Activated naive CD4-positive, alpha-beta T cell treated with anti-CD3 and anti-CD28 coated beads for 36 hours (primary cell): ENCODE measurements at places on chromosomes 1 and 21.
A peak's percentile ranks its signal among the peaks of the same experiment; 100 is the strongest.

DNA sequence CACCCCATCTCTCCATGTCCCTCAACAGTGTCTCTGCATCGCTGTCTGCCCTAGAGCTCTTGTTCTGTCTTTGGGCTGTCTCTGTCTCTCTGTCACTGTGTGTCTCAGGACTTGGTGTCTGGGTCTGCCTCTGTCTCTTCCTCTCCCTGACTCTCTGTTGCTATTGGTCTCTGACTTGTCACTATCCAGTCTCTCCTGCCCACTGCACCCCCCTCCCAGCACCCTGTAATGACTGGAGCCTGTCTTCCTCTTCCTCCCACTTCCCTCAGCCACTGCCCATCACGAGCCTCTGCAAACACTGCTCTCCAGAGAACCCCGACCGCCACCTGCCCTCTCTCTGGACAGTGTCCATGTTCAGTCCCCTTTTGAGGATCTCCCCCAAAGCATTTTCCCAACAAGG lies 12.1 kb downstream of the PEAR1 start:
- DNase-seq, result no peak

GRCh38 chr1:220157738-220158137 lies 63.8 kb downstream of the IARS2 start:
- no peak for DNase-seq

DNA sequence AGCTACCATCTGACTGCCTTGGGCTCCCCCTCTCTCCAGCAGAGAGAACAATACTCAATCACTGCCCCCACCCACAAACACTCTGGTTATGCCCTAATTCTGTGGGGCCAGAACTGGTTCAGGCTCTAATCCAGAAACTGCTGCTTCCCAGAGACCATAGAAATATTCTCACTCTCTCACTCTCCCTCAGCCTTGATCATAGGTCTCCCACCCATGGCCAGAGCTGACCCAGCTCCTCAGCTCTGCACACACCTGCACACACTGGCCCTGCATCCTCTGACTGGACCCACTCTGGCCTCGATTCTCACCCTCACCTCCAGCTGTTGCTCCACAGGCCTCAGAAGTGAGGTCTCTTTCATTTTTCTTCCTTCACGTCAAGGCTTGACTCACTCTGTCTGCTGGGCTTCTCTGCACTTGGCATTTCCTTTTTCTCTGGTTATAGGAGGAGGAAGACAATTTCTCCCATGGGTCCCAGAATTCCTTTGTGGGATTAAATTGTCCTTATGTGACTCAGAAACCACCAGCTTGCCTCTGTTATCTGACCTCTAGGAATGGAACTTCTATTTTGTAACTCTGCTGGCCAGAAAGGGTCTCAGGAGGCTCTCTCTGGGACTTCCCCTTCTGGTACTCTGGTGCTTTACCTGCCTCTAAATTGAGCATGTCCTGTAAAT lies 15.6 kb upstream of the ZMYM6 start:
- no peak for DNase-seq

GRCh38 chr1:39829791-39830533 lies 41.3 kb upstream of the BMP8B start:
- DNase-seq, result no peak

- peak; percentile 8 for DNase-seq
Observed at GRCh38 chr1:85577419-85578320, 2.9 kb upstream of the CCN1 start.

DNA sequence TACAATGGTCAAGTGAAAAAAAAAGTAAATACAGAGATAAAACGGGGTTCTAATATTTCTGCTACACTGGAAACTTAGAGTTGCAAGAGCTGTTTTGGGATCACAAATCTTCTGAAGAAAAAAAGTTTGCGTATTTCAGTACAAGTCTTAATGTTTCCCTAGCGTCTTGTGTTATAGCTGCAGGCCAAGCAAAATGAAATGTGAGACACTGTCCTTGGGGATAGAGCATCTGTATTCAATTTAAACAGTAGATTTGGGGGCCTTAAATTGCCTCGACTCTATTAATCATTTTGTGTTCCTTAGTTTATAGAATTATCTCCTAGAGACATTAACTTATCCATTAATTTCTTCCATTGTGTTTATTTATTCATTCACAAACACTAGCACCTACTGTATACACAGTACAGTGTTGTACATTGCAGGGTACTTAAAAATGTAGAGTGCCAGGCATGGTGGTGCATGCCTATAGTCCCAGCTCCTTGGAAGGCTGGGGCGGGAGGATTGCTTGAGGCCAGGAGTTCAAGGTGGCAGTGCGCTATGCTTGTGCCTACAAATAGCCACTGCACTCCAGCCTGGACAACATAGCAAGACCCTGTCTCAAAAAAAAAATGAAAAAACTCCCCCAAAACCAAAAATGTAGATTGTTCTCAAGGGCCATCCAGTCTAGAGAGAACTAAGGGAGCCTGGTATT lies 7.9 kb downstream of the DISC1 start:
- no peak for DNase-seq

DNA sequence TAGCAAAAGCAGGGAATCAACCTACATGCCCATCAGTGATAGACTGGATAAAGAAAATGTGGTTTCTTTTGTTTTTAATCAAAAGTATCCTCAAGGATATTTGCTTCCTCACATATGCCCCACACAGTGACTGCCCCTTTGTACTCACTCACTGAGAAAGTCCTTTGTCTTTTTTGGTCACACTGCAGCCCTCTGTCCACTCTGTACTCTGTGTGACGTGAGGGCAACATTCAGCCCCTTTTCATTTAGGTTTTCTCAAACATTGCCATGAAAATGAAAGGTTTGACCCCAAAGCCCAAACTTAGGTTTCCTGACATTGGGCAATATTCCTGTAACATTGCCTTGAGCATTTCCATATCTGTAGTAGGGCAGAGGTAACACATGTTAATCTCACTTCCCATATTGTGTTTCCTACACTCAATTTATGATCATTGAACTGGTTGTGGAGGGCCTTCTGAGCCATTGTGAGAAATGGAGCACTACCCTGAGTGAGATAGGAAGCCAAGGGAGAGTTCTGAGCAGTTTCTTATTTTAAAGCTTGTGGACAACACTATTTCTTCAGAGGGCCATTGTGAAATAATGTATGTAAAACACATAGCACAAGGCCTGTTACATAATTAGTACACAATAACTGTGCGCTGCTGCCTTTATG lies 501.9 kb upstream of the C1orf87 start:
- DNase-seq, result no peak

GRCh38 chr1:14733048-14733778 lies 134.7 kb downstream of the KAZN start:
- DNase-seq, result no peak

DNA sequence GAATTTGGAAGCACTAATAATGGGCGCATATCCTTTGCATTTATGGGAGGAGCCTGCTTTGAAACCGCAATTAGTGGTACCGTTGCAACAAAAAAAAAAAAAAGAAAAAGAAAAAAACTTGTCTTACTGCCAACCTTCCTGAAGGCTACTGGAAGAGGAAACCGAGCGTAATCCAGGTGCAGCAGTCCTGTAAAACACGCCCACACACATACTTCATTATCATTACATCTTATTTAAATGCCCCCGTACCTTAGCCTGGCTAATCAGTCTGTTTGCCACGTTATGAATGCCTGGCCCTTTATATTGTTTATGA lies 686 bp upstream of the ZNF281 start:
- peak; percentile 8 for DNase-seq

DNA sequence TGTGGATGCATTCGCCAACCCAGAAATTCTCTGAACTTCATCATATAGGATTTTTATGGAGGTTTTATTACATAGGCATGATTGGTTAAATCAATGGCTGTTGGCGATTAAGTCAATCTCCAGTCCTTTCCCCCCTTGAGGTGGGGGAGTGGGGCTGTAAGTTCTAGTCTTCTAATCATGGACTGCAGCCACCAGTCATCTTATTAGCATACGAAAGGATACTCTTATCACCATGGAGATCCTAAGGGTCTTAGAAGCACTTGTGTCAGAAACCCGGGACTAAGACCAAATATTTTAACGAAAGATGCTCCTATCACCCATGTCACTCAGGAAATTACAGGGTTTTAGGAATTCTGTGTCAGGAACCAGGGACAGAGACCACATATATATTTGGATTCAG lies 36.3 kb downstream of the SDCCAG8 start:
- DNase-seq, result no peak

GRCh38 chr1:156908955-156909354 lies 11.5 kb upstream of the LRRC71 start:
- no peak for DNase-seq

DNA sequence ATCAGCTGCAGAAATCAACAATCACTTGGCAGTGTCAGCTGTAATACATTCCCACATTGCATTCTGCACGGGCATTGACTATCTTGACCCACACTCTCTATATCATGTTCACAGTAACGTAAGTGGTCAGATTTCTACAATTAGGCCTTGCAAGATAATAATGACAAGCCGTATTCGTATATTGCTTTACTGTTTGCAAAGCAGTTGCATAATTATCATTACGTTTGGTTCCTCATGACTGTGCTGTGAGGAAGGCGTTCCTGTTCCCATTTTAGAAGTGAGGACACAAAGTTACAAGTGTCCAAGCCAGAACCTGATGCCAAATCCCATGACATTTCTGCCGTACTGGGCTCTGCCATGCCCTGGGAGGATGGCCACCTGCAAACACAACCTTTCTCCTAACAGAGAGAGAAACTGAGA lies 53.5 kb upstream of the TARBP1 start:
- no peak for DNase-seq

GRCh38 chr1:192805832-192806323 lies 3.0 kb upstream of the RGS2 start:
- peak; percentile 11 for DNase-seq

DNA sequence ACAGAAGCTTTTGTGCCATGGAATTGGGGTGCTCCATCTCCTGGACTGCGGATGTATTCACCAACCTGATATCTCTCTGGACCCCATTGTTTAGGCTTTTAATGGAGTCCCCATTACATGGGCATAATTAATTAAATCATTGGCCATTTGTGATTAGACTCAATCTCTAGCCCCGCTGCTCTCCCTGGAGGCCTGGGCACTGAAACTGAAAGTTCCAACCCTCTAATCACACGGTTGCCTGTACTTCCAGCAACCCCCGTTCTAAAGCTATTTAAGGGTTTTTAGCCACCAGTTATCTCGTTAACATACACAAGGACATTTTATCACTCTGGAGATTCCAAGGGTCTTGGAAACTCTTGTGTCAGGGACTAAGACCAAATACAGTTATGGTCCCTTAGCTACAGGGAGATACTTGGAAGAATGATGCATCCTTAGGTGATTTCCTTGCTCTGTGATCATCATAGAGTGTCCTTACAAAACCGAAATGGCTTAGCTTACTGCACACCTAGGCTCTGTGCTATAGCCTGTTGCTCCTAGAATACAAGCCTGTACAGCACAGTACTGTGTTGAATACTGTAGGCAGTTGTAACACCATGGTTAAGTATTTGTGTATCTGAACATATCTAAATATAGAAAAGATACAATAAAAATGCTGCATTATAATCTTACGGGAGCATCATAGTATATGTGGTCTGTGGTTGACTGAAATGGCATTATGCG lies 71.8 kb downstream of the VPS13D start:
- DNase-seq, result no peak

DNA sequence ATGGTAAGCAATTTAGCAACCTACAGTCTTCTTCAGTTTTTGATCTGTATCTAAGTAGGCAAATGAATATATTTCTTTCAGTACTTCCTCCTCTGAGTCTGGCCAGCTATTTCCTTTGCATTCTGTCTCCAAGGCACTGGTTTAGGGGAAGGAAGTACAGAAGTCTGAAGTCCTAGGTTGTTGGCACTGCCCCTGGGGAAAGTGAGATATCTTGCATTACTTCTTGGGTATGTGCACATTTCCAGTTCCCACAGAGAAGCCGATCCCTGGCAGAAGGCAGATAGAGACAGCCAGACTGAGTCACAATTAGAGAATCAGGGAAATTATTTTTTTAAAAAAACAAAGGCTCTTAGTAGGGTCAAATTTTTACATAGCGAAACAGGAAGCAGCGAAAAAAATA lies 98.8 kb downstream of the RASAL2 start:
- DNase-seq, result no peak

DNA sequence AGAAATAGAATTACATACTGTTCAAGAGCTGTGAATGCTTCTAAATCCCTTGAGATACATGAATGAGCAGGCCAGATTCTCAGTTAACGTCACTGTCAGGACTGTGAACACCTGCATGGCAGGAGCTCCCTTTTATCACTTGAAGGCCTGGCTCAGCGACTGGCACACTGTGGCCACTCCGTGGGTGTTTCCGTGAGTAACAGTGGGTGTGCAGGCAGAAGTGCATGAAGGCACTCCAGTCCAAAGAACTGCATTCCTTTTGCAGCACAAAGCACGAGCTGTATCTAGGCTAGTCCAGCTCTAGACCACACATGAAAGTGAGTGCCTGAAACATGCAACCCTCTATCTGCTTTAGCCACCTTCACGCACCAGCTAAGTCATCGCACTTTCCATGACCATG lies 9.6 kb upstream of the SIM2 start:
- DNase-seq, result no peak

GRCh38 chr1:41365320-41365633 lies 4.0 kb downstream of the FOXO6 start:
- no peak for DNase-seq

DNA sequence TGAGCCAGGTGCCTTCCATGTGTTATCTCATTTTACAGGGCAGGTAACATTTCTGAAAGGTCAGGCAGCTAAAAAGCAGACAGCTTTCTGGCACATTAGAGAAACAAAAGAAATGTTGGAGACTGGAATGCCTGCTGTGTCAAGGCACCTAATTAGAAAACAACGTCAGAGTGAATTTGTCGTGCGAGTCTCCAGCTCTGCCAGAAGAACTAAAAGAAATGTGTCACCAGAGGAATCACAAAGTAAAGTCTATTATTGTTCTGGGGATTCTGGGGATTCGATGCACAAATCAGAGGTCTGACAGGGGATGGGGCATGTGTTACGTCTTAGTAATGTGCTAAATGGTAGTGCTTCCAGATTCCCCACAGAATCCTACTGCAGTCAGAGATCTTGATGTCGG lies 89.3 kb downstream of the EDEM3 start:
- DNase-seq, result no peak

GRCh38 chr1:112284796-112285195 lies 111.2 kb upstream of the CTTNBP2NL start:
- DNase-seq, result no peak

GRCh38 chr1:27149084-27149761 lies 5.7 kb downstream of the SLC9A1 start:
- DNase-seq, result no peak

DNA sequence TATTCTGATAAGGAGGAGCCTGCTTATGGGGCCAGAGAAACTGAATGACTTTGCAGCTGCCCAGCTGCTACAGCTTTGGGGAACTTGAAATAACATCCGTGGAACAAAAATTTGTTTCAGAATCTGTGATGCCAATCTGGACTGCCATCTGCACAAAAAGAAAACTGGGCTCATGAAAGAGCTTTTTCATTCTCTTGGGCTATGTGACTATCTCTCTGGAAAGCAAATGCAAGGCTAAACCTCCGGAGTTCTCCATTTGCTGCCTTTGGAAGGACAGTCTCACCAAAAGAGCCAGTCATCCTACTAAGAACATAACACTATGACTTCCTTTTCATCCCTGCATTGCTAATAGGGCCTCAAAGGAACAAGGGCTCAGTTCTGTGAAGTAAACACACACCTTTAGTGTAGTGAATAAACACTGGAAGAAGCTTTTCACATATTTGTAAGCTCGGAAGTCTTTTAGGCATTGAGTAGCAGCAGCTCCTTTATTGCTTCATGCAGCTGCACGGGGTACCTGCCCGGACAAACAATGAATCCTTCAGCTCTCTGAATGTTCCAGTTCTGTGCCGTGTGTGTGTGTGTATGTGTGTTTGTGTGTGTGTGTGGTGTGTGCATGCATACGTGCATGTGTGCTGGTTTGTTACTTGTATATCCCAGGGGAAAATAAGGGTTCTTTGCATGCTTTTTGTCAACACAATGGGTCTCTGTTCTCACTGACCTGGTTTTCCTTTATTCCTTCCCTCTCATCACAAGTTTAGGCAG lies 255.5 kb upstream of the SGIP1 start:
- DNase-seq, result no peak
